ENCODE measurements at places on chromosomes 11 and 22.

DNA sequence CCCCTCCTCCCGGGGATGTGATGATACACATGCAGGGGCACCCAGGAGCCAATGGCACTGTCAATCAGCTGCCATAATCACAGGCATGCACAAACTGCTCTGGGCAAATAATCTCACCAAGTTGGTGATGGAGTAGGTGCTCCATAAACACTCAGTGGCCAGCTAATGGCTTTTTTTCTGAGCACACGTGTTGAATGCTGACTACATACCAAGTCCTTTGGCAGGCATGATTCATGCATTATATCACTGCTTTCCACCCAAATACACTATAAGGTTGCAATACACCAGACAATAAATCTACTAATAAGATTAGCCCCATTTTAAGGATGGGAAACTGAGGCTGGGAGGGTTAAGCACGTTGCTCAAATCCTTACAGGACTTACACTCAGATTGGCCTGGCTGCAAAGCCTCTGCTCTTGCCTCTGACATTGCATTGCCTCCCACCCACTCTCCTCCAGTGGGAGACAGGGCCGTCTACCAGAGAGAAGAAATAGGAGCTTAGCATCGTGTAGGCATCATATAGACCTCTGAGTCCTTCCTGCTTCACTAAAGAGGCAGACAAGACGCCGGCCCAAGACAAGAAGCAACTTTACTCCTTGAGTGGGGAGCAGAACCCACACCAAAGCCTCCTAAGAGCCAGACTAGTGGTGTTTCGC, 32.7 kb upstream of the ACCSL start:
- DNase-seq: no peak

DNA sequence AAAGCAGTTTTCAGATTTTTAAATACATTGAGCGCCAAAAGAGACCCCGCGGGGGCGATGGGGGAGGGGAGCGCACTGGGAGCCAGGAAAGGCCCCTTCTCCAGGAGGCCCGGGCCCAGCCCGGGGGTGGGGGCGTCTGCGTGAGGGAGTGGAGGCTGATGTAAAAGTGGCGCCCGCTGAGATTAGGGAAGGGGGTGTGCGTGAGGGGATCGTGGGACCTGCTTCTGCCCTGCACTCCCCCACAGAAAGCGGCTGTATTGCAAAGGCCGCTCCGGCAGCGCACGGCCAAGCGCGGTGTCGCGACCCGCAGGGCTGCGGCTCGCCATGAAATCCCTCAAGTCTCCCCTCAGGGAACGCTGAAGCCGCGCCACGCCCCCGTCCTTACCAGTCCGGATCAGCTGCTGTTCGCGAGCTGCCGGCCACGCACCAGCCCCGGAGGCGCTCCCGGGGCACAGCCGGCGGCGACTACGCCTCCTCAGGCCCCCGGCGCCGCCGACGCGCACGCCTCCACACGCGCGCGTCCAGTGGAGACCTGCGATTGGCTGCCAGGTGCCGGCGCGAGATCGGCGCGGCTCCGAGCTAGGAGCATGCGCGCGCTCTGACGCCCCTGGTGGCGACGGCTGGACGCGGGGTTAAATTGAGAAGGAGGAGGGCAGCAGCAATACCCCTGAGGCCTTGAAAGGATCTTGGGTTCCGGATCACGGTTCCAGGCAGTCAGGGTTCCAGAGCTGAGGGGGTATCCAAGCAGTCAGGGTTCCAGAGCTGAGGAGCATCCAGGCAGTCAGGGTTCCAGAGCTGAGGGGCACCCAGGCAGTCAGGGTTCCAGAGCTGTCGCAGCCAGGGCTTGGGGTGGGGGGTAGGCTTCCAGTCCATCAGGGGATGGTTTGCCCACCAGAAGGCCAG, at the start of gene ZNF280B:
Gene ZNF280B, minus strand, starts transcription at position 469 of the 903 bp plus-strand sequence. CDS start 19,344 bp downstream, outside the sequence.
- peak; percentile 94 for DNase-seq

DNA sequence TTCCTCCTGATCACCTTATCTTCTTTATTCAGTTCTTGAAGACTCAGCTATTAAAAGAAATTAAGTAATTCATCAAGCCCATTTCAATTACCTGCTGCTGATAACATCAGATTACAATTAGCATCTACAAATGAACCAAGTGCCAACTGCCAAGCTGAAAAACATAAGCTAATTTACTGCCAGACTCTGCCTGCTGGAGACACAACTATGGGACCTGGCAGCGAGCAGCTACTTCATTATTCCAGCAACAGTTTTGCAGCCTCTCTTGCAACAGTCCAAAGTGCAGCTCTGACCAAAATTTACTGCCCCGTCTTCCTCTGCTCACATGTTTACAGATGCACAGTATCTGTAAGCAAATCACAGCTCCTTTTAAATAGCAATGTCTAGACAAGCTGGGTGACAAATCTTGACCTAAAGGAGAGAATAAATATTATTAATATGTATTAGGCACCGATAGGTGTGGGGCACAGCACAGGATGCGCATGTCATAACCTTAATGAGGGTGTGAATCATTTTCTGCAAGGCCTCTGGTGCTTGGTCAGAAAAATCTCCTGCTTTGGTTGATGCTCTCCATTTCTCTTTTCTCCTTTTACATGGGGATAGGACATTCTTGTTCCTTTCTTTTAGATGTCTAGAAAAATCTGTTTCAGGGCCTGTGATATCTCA, 232.2 kb upstream of the PITPNB start:
- no peak for DNase-seq

DNA sequence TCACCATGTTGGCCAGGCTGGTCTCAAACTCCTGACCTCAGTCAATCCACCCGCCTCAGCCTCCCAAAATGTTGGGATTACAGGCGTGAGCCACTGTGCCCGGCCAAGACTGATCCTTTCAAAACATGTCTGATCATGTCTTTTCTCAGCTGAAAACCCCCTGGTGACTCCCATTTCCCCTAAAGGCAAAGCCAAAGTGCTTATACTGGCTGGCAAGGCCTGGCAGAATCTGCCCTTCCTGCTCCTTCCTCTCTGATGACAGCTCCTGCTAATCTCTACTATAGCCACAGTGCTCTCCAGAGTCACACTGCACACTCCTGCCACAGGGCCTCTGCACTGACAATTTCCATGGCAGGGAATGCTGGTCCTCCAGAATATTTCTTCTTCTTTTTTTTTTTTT, 2.6 kb upstream of the MCHR1 start:
- DNase-seq: no peak

GRCh38 chr11:11370255-11370961, 17.4 kb upstream of the CSNK2A3 start:
- DNase-seq: no peak

DNA sequence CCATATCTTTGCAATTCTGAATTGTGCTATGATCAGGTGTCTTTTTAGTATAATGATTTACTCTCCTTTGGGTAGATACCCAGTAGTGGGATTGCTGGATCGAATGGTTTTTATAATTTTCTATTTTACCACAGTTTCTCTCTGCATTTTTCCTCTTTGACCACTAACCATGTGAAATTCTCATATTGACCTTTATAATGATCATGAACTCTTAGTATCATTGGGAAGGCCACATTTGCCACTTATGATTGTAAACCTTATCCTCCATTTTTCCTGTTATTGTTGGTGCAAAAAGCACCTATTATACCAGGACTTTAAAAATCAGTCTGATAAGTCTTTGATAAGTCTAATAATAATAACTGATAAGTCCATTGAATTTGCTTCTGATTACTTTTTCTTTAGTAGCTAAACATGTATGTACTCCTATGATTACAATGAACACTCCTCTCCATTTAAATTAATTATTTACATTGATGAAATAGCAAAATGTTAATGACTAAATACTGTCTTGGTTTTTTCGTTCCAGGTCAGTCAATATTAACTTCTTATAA, 9.6 kb downstream of the NEAT1 start:
- DNase-seq: no peak

DNA sequence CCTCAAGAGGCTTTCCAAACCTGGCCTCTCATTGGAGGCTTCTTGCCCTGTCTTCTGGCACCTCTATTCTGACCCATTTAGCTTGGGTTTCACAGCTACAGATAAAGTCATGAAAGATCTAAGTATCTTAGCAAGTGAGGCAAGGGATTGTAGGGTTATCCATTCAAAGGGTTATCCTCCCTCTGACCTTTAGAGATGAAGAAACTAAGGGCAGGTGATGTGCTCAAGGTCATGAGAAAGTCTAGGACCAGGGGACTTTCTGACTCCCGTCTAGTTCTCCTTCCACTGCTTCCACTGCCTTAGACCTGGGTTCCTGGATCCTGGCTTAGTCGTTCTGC, 7.2 kb downstream of the PHOX2A start:
- no peak for DNase-seq

- DNase-seq: no peak
These were observed 686.3 kb downstream of the NTM start for GRCh38 chr11:132056689-132057088.

GRCh38 chr11:14974515-14975251, 2.5 kb upstream of the CALCA start:
- DNase-seq: peak; percentile 83

GRCh38 chr11:46051102-46051501, 70.2 kb downstream of the PHF21A start:
- no peak for DNase-seq

- DNase-seq: peak; percentile 55
These were observed 1.5 kb downstream of the DDB2 start for GRCh38 chr11:47216121-47216798.

DNA sequence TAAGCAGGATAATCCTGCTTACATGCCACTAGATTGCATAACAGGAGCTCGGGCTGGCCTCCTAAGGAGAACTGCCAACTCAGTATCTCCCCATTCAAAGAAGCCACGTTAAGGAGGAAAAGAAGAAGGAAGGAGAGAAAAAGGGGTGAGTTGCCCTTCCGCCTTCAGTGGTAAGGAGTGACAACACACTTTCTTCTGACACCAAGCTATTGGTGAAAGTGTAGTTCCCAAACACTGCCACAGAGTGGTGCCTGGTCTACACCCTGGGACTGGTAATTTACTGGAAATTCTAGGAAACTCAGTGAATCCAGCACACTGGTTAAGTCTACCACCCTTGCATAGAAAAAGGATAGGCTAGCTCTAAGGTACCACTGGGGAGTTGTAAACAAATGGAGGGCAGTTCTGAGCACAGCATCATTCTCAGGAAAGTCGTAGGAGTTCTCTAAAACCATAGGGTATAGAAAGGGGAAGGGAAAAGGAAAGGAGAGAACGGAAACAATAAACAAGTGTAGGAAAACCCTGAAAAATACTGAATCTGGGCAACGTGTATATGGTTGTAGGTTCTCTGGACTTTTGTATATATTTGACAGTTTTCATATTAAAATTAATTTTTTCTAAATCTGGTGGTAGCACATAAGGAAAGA, 58.2 kb downstream of the RRAS2 start:
- peak; percentile 79 for DNase-seq

- peak; percentile 85 for DNase-seq
These were observed 46.2 kb downstream of the FAM83F start for GRCh38 chr22:40040927-40041326.

DNA sequence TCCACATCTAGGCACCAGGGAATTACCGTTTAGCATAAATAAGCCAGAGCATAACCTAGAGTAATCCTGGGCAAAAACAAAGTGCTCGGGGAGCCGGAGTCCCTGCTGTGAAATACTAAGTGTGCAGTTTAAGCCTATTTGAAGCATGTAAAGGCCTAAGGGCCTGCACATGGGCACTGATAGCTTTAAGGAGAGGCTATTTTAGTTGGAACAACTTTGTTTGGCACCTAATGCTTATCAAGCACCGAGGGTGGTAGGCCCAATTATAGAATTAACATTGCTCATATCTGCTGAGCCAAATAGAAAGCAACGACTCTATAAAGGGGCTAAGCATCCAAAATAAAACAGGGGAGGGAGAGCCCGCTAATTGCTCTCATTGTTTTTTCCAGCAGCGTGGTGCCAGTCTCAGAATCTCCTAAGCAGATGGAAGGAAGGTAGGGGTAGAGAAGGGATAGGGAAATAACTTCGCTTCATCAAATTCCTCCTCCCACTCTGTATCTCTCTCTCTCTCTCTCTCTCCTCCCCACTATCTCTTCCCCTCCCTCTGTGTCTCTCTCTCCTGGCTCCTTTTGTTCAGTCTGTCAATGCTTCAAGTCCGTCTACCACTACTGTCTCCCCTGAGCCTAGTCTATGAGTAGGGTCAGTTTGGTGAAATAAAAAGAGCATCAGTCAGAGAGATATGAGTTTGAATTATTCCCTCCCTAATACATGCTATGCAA, 292.8 kb downstream of the NXPE2 start:
- DNase-seq: no peak

DNA sequence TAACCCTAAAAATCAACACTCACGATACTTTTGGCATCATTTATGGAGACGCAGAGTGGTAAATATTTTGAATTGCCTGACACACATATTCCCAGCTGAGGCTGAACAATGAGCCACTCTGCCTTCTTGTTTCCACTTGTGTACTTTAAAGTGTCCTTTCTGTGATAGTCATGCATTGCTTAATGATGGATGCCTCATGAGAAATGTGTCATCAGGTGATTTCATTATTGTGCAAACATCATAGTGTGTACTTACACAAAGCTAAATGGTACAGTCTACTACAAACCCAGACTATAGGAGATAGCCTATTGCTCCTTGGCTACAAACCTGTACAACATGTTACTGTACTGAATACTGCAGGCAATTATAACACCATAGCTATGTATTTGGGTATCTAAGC, 44.2 kb downstream of the MRE11 start:
- no peak for DNase-seq

GRCh38 chr22:25153961-25154666, 45.5 kb upstream of the CRYBB3 start:
- peak; percentile 34 for DNase-seq

DNA sequence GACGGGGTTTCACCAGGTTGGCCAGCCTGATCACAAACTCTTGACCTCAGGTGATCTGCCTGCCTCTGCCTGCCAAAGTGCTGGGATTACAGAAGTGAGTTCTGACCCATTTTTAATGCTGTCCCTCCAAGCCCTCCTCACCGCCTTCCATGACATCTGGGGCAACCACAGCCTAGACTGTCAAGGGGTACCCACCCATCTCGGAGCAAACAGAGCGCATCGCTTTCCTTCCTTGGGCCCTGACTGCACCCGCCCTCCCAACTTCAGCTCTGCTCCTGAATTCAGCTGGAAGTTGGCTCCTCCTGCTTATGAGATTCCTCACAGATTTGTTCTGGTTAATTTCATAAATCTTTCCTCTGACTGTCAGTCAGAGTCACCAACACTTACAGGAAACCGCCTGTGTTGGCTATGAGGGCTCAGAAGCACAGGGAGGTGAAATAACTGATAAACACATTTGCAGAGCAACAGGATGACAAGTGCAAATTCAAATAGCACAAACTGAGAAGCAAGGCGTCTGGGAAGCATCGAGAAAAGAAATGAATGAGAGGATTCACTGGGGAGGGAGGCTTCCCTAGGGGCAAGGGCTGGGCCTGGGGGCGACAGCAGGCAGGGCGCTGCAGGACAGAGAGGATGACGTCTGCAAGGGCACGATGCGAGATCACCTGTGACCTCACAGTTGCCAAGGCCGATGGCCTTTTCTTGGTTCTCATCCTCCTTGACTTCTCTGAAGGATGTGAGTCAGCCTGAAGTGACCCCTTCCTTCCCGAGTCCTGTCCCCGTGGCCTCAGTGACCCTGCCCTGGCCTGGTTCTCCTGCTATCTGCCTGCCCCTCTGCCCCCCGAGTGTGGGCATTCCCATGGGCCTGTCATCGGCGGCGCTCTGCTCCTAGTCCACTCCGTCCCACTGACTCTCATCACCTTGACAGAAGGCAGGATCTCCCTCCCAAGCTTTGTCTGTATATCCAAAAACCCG, 6.1 kb downstream of the IFT27 start:
- no peak for DNase-seq

GRCh38 chr11:65089621-65090020, 5.6 kb downstream of the ZFPL1 start:
- DNase-seq: no peak
